Urinary bladder (tissue), 4 donors: ENCODE measurements at places on chromosomes 13 and 19. TPM values are rescaled to one million over a fixed set of nuclear protein-coding genes. Genes with fewer than 3 reads are reported as not detected.

TMEM86B gene
- total RNA-seq, result 0.79 TPM

IGSF23 gene
- not detected for total RNA-seq

ELSPBP1 gene
- not detected for total RNA-seq

APOC4 gene
- not detected for total RNA-seq

MBOAT7 gene
- total RNA-seq, result 22.9 TPM

IFI30 gene
- total RNA-seq, result 6.6 TPM

PRTN3 gene
- total RNA-seq, result 0.26 TPM

LRCH1 gene
- total RNA-seq, result 34.4 TPM

ZNF90 gene
- total RNA-seq, result 13.4 TPM

CNN1 gene
- 558 TPM for total RNA-seq

CYP4F8 gene
- total RNA-seq, result 0.37 TPM

MCF2L gene
- 15.3 TPM for total RNA-seq

GJA3 gene
- 0.21 TPM for total RNA-seq

PDX1 gene
- total RNA-seq, result not detected

RNF225 gene
- total RNA-seq, result not detected

LILRA6 gene
- 0.95 TPM for total RNA-seq

PLVAP gene
- total RNA-seq, result 23.6 TPM

LILRB5 gene
- total RNA-seq, result 4.2 TPM

SPART gene
- total RNA-seq, result 124 TPM

ZNF223 gene
- 11.7 TPM for total RNA-seq

TECR gene
- 17.6 TPM for total RNA-seq

BLOC1S3 gene
- total RNA-seq, result 3.9 TPM

DHPS gene
- 29.9 TPM for total RNA-seq

CYP2F1 gene
- not detected for total RNA-seq

SPIB gene
- total RNA-seq, result 1.2 TPM

SIAH3 gene
- 0.16 TPM for total RNA-seq

GNG7 gene
- total RNA-seq, result 2.8 TPM

ZNF439 gene
- total RNA-seq, result 26.2 TPM

ALG11 gene
- total RNA-seq, result 24.7 TPM

LRRC63 gene
- total RNA-seq, result 1.2 TPM

SGCG gene
- total RNA-seq, result 19.7 TPM

KLK1 gene
- not detected for total RNA-seq

FSD1 gene
- 1.6 TPM for total RNA-seq

FFAR1 gene
- not detected for total RNA-seq

EDNRB gene
- 110 TPM for total RNA-seq

ANGPTL8 gene
- not detected for total RNA-seq

SERPINE3 gene
- total RNA-seq, result 0.16 TPM

SOX1 gene
- not detected for total RNA-seq

KIR2DL4 gene
- total RNA-seq, result not detected

SBSN gene
- total RNA-seq, result not detected
